ENCODE measurements at places on chromosomes 2 and 18.

DNA sequence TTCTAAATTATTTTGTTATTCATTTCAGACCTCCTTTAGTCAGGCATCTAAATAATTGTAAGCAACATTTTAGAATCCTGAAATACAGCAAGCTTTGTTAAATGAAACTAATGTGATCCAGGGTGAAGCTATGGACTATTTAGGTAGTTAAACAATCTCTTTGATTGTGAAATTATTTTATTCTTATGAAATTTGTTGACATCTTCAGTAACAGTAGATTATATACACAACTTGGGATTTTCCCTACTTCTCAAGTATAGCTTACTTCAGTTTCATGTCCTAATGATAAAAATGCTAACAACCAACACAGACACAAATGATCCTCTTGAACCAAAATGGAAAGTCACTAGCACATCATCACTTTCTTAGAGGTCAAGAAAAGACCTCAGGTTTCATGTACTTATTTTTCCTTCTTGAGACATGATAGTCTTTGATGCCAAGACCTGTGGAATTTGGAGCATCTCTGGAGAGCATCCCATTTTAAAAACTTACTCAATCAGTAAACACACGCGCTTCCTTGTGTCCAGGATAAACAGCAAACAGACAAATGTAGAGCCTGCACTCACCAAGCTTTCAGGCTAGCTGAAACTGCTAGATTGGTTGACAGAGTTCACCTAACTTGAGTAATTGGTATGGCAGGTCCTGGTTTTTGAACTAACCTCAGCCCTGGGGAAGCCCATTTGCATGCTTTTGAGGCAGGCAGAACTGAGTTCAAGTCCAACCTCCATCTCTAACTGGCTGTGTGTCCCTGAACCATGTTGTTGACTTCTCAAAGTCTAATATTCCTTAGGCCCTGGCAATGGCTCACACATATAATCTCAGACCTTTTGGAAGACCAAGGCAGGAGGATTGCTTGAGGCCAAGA, 47.8 kb downstream of the KCTD18 start:
- peak; percentile 61 for DNase-seq

GRCh38 chr2:64939332-64939917, 49.8 kb upstream of the SLC1A4 start:
- no peak for DNase-seq

DNA sequence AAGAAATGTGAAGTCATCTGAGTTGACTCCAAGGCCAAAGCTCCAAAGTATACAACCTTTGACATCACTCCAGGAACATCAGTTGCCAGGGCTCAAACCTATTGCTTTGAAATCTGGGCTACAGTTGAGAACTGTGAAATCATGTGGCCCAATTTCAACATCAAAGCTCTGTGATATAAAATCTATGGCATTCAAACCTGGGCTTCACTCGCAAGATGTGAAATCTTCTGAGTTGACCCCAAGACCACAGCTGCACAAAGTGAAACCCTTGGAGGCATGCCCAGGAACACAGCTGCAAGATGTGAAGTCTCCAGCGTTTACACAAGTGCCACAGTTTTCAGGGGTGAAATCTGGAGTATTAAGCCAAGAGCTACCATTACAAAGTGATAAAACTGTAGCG, 9.4 kb upstream of the ZNF512 start:
- DNase-seq, result no peak

DNA sequence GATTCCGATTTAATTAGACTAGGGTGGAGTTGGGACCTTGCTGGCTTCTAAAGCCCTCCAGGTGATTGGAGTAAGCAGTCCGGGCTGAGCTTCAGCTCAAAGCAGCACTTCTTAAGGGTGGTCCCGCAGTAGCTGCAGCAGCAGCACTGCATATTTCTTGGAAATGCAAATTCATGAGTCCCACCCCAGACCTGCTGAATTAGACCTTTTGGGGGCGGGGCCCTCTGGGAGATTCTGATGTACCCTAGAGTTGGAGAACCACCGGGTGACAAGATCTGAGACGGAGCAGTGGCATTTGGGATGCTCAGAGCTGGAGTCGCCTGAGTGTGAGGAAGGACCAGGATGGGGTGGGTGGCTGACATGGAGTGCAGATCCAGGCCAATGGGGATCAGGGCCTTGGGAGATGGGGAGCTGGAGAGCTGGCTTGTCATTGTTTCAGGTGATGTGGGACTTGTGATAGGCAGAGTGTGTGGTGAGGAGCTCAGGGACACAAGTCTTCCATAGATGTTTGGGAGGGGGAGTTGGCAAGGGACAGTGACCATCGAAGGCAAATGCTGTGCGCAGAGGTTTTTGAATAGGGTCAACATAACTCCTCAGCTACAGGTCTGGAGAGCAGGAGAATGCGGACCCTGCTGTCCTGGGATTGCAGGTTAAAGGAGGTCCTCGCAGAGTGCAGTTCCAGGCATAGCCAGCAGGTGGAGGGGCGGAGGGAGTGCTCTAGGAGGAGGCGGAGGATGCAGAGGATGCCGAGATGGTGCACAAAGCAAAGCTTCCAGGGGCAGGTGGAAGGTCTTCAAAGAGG, 130.9 kb upstream of the RAB12 start:
- no peak for DNase-seq

Measured in LNCaP clone FGC (cell line).